Fibroblast of villous mesenchyme (primary cell): ENCODE measurements at places on chromosomes 1 and 21. TPM values are rescaled to one million over a fixed set of nuclear protein-coding genes. Genes with fewer than 3 reads are reported as not detected.
A peak's percentile ranks its signal among the peaks of the same experiment; 100 is the strongest.

DNA sequence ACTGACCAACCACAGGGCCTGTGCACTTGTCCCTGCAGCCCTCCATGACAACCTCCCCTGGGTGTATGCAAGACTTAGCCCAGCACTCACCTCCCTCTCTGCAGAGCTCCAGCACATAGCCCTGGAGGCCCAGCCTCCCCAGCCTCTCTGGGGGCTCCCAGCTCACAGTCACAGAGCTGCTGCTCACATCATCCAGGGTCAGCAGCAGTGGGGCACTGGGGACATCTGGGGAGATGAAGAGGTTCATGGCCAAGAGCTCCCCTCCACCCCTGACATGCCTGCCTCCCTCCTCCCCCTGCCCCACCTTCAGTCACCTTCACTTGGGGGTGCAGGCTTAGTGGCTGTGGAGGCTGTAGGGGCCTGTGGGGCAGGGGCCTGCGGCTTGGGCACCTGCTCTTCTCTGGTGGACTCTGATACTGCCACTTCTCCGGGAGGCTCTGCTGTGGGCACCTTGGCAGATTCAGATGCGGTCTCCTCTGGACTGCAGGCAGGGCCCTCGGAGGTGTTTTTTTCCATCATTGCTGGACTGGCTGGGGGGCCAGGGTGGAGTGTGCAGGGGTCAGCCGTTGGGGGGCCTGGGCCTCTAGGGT, at the start of gene MYBPH:
MYBPH (minus strand) TSS at position 590 of the 590 bp plus-strand sequence; CDS start at position 519, 71 bp downstream.
- DNase-seq = no peak

The ANKRD45 gene
- total RNA-seq = 0.43 TPM in 1 of 2 replicates, not detected in the other

The FAAH gene
- total RNA-seq = 0.64 and 0.86 TPM in 2 replicates

The FLG2 gene
- not detected in 2 replicates for total RNA-seq

DNA sequence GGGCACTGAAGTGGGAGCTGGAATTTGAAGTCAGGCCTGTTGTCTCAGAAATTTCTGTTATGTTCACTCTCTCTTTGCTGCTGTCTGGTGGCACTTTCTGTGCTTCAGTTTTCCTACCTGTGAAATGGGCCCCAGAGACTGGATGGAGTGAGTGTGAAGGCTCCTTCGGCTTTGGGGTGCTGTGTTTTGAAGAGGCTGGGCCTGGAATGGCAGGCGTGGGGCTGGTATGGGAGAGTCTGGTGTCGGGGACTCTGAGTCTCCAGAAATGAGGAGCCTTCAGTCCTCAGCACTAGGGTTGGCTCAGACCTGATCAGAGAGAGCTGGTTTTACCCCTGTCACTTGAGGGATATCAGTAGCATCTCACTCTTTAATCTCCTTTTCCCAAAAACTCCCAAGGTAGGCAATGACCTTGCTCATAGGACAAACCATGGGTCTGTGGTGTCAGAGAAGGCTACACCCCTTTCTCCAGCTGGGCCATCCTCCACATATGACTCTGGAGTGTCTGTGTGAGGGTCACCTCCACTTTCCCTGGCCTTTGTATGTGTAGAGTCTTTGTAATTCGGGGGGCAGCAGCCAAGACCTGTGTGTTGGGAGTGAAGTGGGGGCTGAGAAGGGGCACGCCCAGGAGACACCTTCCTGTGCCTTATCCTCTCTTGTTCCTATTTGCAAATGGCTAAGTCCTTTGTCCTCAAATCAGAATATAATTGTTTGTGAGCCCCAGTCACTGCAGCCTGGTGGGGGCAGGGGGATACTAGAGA, 279.9 kb downstream of the PTPRU start:
- DNase-seq = no peak

The CCDC27 gene
- total RNA-seq = not detected in 2 replicates

- DNase-seq = peak; percentile 90
Measured at GRCh38 chr21:37370152-37371040, 3.8 kb downstream of the DYRK1A start.

The CENPL gene
- 11.6 and 26.3 TPM in 2 replicates for total RNA-seq

GRCh38 chr21:46237474-46237873, 8.9 kb upstream of the LSS start:
- peak; percentile 33 for DNase-seq

The KDM1A gene
- 108 and 123 TPM in 2 replicates for total RNA-seq

- no peak for DNase-seq
Measured at GRCh38 chr21:36914244-36915013, 52.0 kb downstream of the HLCS start.

DNA sequence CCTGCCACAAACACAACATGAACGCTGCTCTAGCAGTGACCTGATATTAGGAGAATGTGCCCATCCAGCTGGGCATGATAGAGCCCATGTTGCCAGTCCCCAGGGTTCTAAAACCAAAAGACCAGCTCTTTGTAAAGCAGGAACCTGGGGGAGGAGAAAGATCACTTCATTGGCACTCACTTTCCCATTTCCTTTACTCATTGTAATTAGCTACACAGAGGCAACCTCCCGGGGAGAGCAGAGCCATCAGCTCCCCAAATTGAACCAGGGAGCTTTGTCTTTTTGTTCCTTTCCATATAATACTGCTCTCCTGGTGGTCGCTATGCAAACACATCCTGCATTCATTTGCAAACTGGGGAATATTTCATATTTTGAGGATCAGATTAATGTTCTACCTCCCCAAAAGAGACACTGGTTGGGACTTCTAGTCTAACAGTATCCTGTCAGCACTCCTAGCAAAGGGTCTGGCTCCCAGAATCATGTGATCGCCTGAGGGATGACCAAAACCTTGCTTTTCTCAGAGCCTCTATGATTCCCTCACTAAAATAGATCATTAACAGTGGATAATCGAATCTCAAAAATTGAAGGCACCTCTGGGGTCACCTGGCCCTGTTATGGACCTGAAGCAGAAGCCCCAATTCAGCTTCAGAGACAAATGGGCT, 76.7 kb upstream of the CD1D start:
- no peak for DNase-seq

- no peak for DNase-seq
Measured at GRCh38 chr1:248891758-248892157, 14.3 kb upstream of the PGBD2 start.

DNA sequence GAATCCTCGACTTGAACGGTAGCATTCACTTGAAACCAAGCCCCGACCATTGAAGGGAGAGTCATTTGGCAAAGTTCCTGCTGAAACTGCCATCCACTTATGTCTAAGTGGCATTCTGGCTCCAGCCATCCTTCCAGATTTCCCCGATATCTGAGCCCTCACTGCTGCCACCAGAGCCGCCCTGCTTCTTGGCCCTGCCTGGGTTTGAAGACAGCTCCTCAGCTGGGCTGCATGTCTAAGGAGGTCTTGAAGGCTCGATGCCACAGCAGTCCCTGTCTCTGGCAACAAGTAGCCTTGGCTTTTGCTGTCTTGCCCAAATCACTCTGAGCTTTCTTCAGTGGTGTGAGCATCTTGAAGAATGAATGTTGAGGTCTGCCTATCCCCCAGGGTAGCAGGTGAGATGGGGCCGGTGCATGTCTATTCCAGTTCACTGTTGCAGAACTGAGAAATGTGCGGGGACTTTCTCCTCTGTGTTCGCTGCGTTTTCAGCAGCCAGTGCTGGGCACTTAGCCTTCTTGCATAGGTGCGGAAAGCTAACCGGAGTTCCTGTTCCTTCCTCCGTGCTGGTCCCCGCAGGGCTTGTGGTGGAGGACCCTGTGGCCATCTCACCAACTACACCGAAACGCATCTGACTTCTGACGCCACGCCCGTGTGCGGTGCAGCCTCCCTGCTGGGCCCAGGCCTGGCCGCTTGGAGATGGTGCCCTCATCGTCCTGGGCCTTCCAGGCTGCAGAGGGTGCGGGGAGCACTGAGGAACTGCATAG, 29.2 kb downstream of the MAN1C1 start:
- no peak for DNase-seq

- no peak for DNase-seq
Measured at GRCh38 chr1:54471588-54471987, 65.4 kb upstream of the SSBP3 start.

DNA sequence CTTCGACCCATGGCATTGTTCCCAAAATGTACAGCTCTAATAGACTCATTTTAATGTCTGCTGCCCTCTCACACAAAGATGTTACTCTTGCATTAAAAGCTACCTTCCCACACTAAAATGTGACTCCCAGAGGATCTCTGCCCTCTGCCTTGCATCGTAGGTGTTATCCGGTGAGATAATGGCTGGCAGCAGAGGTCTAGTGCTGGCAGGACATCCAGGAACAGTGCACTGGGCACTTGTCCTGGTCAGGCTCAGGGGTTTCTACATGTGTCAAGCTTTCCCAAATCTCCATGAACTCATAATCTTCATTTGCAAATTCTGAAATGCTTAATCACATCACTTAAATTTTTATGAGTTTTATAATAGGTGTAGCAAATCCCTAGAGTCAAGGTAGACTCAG, 310.6 kb downstream of the LRRIQ3 start:
- DNase-seq = no peak

GRCh38 chr1:92188436-92189255, 29.1 kb upstream of the C1orf146 start:
- no peak for DNase-seq

GRCh38 chr1:188669728-188670382, 1807.8 kb downstream of the BRINP3 start:
- DNase-seq = no peak

The ADGRL2 gene
- 11.6 and 15.1 TPM in 2 replicates for total RNA-seq

The RPRD2 gene
- 9.7 and 16.8 TPM in 2 replicates for total RNA-seq

GRCh38 chr1:76075877-76076276, 1.3 kb downstream of the ST6GALNAC3 start:
- DNase-seq = no peak

The VHLL gene
- 0.32 TPM in 1 of 2 replicates, not detected in the other for total RNA-seq

- no peak for DNase-seq
Measured at GRCh38 chr1:2385606-2386280, 5.6 kb downstream of the MORN1 start.

GRCh38 chr1:35175098-35175576, 17.8 kb downstream of the SFPQ start:
- DNase-seq = no peak

The USH2A gene
- total RNA-seq = under 0.01 TPM in 2 replicates

- peak; percentile 60 for DNase-seq
Measured at GRCh38 chr1:113849072-113849471, 22.4 kb downstream of the PTPN22 start.

DNA sequence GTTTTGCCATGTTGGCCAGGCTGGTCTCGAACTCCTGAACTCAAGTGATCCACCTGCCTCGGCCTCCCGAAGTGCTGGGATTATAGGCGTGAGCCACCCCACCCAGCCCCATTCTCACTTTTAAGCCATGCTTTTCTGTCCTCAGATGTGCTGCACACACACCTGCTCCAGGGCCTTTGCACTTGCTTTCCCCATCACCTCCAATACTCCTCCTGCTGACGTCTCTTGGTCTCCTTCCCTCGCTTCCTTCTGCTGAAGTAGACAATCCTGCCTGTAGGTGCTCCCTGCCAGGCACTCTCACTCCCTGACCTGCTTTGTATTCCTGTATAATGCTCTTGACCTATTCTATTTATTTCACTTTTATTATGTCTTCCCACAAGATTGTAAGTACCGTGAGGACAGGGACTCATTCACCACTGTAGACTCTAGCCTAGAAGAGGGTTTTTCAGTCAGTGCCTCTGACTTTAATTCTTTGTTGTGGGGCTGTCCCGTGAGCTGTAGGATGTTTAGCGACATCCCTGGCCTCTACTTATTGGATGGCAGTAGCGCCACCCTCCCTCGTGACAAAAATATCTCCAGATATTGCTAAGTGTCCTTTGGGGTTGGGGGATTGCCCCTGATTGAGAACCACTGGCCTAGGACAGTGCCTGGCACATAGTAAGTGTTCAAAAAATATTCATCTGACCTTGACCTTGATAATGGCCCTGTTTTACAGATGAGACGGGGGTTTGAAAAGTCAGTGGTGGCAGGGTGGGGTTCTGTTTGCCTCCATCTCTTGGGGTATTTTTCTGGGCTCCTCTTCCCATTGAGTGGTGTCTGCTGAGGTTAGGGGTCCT, 4.6 kb downstream of the TNFRSF1B start:
- no peak for DNase-seq

The FOXD3 gene
- not detected in 2 replicates for total RNA-seq

DNA sequence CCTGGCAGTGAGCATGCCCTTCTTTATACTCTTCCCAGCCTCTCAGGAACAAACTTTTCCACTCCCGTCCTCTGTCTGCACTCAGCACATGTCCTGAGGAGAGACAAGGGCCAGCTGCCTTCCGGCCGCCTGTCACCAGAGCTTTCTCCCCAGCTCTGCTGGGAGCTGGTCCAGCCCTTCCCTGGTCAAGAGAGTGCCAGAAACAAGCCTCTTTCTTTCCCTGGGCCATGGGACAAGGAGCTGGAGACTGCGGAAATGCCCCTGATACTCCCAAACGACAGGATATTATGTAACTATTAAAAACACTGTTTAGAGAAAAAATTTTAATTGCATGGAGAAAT, 10.4 kb downstream of the LAMB3 start:
- DNase-seq = peak; percentile 53

- DNase-seq = no peak
Measured at GRCh38 chr21:46173573-46173972, 10.7 kb downstream of the SPATC1L start.

The AGT gene
- total RNA-seq = 0.32 TPM in 1 of 2 replicates, not detected in the other

DNA sequence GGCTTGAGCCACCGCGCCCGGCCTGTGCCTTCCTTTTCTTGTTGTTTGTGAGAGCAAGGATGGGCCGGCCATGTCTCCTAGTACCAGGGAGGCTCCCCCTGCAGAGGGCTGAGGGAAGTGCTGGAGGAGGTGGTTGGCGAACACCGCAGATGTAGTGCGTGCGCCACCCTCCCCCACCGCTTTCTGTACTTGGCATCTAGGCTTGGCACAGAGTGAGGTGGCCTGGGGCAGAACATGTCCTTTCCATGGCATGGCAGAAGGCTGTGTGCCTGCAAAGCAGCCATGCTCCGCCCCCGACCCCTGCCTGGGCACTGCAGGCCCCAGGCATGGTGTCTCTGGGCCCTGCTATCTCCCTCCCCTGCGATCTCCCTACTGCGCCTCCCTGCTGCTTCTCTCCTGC, 30.7 kb downstream of the ALPL start:
- DNase-seq = no peak

The CFAP410 gene
- 9.5 and 17.4 TPM in 2 replicates for total RNA-seq

DNA sequence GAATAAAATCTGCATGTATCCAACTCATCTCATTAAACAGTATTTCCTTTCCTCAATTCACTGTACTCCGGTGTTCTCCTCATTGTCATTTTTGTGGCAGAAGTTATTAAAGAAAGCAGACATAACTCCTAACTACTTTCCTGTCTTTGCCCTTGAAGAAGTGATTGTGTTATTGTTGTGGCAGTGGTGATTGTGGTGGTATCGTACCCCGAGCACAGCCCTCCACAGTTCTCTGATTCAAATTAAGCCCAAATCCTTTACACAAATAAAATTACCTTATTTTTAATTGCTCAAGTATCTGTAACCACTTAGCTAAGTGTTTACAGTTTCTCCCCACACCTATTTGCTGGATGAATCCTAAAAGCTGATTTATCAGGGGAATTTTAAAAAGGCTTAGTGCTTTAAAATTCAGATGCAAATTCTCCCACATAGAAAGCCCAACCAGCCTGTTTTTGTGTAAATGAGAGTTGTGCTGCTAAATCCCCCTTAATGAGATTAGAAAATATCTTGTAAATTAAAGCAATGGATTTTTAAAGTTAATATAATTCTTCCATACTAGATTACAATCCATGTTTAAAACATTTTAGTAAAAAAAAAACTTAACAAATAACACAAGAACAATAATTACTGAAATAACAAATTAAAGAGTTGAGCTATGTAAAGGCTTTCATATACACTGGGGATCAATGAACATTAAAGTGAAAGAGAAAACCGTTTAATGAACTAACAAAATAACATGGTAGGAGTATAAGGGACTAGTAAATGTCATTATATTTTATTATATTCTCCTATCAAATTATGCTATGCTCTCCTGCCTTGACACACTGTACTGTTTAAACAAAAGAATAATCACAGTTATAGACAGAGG, 259.0 kb downstream of the NEGR1 start:
- DNase-seq = no peak
